ENCODE measurements at places on chromosomes 11 and 22.

GRCh38 chr22:45254789-45255278 is 14.1 kb upstream of the KIAA0930 start:
- no peak for DNase-seq

DNA sequence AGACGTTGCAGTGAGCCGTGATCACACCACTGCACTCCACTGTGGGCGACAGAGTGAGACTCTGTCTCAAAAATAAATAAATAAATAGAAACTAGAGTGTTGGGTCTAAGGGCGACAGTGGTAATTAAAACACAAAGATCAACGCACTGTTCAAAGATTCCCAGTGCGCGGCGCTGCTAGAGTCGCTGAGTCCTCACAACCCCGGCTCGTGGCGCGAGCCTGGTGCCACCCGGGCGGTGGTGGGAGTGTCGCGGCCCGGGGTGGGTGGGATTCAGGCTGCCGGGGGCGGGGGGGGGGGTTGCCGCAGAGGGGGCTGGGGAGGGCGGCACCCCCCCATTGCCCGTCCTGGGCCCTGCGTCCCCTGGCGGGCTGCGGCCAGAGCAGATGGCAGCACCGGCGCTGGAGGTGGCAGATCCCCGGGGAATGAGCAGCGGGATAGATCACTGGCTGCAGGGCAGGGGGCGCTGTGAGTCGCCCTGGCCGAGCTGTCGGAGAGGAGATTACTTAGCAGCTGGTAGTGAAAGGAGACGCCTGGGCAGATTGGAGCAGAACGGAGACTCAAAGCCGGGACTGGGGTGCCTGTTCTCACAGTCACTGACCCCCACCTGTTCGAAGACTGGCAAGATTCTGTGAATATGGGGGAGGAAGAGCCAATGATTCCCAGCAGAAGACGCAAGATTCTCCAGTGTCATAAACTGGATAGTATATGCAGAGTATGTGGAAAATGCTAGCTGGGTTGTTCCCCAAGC is 30.2 kb upstream of the APOBEC3A start:
- DNase-seq, result peak; percentile 38

DNA sequence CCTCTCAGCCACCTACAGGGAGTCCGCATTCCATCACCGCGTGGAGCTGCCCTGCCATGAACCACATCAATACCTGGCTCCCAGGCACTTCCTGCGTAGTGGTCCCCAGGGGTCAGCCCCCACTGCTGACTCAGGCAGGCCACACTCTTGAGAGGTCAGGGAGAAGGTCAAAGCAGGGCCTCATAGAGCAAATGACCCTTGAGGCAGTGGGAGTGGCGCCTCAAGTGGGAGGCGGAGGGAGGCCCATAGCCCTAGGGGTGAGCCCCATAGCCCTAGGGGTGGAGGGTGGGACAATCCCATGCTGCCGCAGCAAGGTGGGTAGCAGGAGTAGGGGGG is 5.0 kb downstream of the PRDX5 start:
- no peak for DNase-seq

DNA sequence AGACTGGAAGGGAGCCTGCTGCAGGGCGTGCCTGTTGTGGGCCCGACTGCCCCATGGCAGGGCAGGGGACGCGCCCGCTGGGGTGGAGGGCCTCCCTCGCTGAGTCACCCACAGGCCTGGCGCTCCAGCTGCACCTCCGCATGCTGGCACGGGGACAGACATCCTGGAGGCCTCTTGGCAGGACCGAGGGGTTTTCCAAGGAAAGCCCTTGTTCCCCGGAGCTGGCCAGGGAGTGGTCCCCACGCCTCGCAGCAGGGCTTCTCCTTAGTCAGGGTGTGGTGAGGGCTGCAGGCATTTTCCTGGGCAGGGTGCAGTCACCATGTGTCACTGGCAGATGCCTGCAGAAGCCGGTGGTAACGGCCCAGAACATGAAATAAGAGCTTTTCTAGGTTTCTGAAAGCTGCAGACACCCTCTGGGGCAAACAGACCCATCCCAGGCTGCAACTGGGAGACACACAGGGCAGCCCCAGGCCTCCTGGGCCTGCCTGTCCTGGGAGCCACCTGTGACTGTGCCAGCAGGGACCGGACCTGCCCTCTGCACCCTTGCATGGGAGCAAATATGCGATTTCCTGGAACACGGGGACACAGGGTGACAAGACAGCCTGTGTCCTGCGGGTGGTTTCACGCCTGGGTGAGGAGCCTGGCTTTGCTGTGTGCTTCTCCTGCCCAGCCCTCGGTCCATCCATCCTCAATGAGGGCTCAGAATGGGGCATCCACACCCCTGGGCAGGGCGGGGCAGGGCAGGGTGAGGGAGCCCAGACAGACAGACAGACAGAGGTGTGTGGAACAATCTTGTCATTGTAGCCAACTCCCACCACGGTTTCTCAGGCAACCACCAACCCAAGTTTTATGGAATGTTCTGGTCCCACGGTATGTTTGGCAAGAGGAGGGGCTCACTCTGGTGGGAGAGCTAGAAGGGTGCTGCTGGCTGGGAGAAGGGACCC is 43.2 kb upstream of the FADD start:
- DNase-seq, result no peak

GRCh38 chr22:23751441-23751996 is 607 bp upstream of the ZNF70 start:
- no peak for DNase-seq

DNA sequence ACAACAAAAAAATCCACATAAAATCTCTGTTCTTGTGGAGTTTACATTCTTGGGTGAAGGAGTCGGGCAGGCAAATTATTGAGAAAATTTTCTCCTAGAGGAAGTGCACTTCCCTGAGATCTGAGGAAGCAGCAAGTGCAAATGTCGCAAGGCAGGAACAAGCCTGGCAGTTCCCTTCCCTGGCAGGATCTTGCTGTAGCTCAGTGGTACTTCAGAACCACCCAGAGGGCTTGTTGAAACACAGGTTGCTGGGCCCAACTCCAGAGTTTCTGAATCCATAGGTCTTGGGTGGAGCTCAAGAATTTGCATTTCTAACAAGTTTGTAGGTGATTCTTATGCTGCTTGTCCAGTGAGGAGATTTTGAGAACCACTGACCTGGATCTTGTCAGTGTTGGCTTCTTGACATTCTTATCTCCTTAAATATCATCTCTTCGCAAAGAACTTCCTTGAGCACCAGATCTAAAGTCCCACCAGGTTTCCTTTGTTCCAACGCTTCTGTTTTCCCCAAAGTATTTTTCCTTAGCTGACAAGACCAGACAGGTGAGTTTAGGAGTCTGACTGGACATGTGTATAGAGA is 9.6 kb downstream of the QSER1 start:
- DNase-seq, result no peak

- no peak for DNase-seq
Observed at GRCh38 chr11:94107363-94107762, 21.3 kb upstream of the PANX1 start.

- DNase-seq, result no peak
Observed at GRCh38 chr11:35553831-35554230, 28.4 kb upstream of the PAMR1 start.

DNA sequence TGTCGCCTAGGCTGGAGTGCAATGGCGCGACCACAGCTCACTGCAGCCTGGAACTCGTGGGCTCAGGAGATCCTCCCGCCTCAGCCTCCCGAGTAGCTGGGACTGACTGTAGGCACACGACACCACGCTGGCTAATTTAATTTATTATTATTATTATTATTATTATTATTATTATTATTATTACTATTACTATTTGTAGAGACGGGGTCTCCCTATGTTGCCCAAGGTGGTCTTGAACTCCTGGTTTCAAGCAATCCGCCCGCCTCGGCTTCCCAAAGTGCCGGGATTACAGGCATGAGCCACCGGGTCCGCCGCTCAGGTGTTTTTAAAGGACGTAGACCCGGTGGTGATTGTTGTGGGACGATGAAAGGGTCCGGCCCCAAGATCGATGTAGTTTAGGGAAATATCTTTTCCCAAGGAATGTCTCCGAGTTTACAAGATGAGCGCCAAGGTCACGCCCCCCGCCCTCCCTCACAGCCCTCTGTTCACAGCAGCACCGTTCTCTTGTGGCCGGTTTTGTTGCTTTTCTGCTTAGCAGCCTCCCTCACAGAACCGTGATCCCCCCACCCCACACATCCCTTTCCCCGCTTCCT is 728 bp upstream of the POGLUT3 start:
- no peak for DNase-seq

DNA sequence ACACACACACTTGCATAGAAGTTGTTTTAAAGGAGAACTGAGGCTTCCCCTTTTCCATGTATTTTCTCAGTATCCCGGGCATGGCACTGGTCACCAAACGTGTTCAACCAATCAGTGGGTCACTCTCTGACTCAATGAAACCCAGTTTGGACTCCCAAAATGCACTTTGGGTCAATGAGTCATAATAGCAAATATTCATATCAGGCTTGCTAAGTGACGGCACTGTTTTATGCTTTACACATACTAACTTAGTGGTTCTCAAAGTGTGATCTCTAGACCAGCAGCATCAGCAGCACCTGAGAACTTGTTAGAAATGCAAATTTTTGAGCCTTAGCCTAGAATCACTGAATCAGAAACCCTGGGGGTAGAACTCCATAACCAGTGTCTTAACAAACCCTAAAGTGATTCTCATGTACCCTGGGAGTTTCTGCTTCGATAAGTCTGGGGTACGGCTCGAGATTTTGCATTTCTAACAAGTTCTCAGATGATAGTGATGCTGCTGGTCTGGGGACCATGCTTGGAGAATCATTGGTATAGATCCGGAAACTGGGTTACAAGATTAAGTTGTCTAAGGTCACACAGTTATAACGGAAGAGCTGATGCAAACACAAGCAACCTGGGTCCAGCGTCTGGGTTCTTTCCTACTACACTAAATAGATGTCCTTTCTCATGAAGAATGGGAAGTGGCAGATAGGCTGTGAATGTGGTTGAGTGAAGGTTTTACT is 35.6 kb downstream of the ETS1 start:
- peak; percentile 60 for DNase-seq

- DNase-seq, result no peak
Observed at GRCh38 chr11:117588166-117588810, 208.7 kb downstream of the DSCAML1 start.

Measured in CD4-positive, alpha-beta T cell treated with Interleukin-21 for 1 hour (primary cell).